ENCODE measurements at places on chromosomes 12 and 14.
A peak's percentile ranks its signal among the peaks of the same experiment; 100 is the strongest.

DNA sequence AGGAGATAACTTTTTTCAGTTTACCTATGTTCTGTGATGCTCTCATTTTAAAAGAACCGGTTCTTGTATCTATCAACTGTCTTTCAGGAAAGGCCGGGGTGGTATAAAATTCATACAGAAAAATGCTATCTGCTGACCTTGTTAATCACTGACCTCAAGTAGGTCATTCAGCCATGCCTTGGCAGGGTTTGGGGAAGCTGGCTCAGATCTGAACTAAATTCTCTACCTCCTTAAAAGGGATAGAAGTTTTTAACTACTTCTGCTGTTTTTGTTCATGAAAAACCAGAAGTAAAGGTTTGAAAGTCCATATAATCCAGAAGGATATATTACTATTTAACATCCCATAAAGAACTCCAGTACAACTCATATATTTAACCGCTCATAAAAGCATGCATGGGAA is 10.1 kb downstream of the MYRFL start:
- DNase-seq, result peak; percentile 6

DNA sequence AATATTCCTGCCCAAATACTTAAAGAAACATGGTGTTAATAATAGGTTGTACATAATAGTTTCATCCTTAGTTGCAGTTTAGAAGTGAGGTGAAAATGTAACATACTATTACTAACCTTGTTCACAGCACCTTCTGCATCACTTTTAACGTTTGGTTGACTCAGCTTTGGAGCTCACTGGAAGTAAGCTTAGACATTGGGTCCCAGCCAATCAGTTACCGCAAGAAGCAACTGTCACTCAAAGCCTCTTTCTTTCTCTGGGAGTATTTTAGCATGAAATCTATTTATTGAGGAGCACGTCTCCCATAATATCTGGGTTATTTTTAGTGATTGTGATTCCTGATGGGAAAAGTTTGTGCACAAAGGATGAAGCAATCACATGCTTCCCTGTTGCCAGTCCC is 472.6 kb downstream of the SNAPC1 start:
- no peak for DNase-seq

DNA sequence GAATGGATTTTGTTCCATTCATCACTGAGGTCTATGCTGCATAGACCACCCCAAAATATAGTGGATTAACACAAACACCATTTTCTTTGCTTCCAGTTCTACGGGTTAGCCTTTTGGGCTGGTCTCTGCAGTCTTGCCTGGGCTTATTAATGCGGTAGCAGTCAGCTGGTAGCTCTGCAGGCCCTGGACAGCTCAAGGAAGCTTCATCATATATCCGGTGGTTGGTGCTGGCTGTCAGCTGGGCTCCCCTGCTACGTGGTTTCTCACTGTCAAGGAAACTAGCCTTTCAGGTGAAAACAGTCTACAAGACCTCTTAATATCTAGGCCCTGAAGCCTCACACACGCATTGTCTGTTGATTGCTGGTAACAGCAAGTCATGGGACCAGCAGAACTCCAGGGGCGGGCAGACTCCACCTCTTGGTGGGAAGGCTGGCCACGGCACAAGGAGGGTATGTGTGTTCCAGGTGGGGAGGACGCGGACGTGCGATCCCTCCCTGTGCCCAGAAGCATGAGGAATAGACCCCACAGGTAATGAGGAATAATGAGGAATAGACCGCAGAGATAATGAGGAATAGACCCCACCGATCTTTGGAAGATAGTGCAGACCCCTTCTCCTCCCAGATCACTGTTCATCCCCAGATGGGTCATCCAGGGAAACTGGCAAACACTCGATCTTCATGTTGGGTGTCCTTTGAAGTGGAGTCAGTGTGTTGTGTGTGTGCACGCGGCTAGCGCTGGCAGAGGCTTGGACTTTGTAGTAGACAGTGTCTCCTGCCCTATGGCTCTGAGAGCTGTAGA is 13.3 kb downstream of the TSPAN9 start:
- no peak for DNase-seq

DNA sequence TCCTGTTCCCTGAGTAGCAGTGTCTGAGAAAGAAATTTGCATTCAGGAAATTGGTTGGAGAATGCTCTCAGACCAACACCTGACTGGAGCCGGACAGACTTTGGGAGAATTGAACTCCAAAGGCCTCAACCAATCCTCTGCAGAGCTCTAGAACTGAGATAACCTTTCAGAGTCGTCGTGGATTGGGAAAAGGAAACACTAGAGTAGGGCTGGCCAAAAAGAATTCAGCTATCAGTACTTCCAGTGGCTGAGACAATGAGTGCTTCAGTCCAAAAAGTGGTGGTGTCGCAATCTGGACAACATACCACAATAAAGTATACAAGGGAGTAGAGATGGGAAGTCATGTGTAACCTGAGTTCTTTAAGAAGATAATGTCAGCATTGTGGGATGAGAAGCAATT is 377.1 kb downstream of the SLC16A7 start:
- peak; percentile 14 for DNase-seq

GRCh38 chr12:93689076-93689834 is 12.1 kb downstream of the CRADD start:
- DNase-seq, result no peak

GRCh38 chr14:100955201-100955600 is 51.7 kb upstream of the RTL1 start:
- DNase-seq, result no peak

DNA sequence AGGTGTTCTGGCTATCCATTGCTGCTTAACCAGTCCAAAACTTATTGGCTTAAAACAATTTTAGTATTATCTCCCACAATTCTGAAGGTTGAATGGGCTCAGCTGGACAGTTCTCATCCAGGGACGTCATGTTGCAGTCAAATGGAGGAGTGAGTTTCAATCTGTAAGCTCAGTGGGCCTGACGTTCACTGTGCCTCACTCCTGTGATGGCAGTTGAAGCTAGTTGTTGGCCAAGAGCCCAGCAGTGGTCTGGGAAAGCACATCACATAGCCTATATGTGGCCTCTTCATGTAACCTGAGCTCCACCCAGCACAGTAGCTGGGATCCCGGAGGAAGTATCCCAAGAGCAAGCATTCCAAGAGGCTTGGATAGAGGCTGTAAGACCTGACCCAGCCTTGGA is 40.6 kb upstream of the CDKN3 start:
- no peak for DNase-seq

GRCh38 chr14:94646481-94646880 is 34.3 kb downstream of the SERPINA3 start:
- DNase-seq, result no peak

DNA sequence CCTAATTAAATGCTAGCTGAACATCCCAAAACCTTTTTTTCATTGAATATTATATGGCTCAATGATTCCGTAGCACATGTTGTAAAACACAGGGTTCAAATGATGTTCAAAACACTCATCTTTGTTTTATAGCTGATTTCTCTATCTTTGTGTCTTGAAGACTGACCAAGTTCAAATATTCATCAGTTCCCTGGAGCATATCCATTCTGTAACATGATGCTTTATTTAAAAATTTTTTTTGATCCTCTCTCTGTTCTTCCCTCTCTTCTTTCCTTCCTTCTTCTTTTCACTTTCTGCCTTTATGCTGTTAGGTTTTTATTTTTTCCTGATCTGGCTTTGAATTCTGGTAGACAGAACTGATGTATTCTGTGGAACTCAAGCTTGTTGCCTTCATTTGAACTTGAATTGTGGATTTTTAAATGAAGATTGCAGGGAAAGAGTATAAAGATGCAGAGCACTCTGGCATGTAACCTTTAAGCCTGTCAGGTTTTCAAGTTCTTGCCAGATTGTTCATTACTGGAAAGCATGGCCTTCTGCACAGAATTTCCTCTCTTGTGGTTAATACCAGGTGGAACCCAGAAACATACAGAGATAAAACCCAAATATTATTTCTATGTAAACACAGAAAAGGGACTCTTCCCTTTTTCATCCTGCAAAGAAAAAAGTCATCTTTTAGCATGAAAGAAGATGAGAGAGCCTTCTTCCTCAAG is 39.5 kb downstream of the PROX2 start:
- no peak for DNase-seq

GRCh38 chr14:59707778-59708561 is 131.4 kb upstream of the CCDC175 start:
- DNase-seq, result peak; percentile 15
